ENCODE measurements at places on chromosomes 3 and 15. TPM values are rescaled to one million over a fixed set of nuclear protein-coding genes. Genes with fewer than 3 reads are reported as not detected.

- H3K4me3 ChIP-seq: no peak overlapping the region
- H3K4me1 ChIP-seq: no peaks in the 10 kb centered on the region
- no peak overlapping the region for H3K27ac ChIP-seq
- H3K36me3 ChIP-seq: no peaks in the 10 kb centered on the region
- H3K27me3 ChIP-seq: no peaks in the 10 kb centered on the region
- DNase-seq: no peak
These were observed 94.2 kb downstream of the TNIK start for GRCh38 chr3:171366043-171366442.

DNA sequence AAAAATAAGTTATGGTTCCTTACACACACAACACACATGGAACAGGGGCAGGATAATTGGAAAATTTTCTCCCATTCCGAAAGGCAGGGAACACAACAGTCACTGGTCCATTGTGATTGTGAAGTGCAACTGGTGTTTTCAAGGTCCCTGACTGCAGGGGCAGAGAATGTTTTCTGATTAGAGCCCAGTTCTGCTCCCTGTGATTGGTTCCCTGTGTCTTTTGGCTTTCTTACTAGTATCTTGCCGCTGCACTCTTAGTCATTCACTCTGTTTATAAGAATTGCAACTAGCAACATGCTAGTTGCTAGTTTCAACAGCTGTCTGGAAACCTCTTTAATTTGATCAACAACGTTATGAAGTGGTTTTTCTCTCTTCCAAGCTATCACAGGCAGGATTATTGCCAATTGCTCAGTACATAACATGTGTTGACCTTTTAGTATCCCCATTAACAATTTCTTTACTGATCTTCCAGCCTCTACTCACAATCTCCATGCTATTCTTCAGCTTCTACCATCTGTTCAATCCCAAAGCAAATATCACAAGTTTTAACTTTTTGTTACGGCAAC lies 177.5 kb downstream of the EPHA6 start:
- no peaks in the 10 kb centered on the region for H3K4me1 ChIP-seq

GRCh38 chr3:122635789-122636188 lies 44.9 kb upstream of the PARP14 start:
- no peaks in the 10 kb centered on the region for H3K4me1 ChIP-seq
- H3K27me3 ChIP-seq: no peaks in the 10 kb centered on the region
- no peaks in the 10 kb centered on the region for H3K36me3 ChIP-seq
- no peak overlapping the region for H3K4me3 ChIP-seq
- no peak for DNase-seq
- H3K27ac ChIP-seq: no peak overlapping the region

DNA sequence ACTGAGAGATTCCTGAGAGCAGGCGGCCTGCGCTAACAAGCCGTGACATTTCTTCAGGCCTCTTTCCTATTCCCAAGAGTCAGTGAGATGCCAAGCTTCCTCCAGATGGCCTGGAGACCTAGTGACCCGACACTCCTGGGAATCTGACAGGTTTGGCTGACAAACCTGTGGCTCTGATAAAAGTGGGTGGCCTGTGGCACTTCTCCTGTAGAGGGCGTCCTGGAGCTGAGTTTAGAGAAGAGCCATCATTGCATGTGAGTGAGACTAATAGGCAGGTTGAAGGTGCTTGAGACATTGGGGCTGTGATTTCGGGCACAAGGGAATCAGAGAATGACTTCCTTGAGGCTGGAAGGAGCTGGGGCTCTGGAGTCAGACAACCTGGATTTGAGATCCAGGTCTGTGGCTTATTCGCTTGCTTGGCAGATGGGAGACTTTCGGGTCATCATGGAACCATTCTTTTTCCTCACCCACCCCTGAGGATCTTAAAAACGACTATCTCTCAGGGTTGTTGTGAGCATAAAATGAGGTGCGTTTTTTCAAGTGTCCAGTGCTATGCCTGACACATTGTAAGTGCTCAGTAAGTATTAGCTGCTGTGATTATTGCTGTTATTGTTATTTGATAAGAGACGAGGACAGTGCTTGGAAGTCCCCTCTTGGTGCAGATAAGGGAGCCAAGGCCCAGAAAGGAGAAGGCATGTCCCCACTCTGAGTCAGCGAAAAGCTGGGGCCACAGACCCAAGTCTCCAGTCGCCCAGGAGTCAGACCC lies 77.2 kb downstream of the SCN10A start:
- H3K4me3 ChIP-seq: no peak overlapping the region
- no peaks in the 10 kb centered on the region for H3K27me3 ChIP-seq
- H3K27ac ChIP-seq: no peak overlapping the region
- DNase-seq: peak; percentile 62
- H3K36me3 ChIP-seq: no peaks in the 10 kb centered on the region

DNA sequence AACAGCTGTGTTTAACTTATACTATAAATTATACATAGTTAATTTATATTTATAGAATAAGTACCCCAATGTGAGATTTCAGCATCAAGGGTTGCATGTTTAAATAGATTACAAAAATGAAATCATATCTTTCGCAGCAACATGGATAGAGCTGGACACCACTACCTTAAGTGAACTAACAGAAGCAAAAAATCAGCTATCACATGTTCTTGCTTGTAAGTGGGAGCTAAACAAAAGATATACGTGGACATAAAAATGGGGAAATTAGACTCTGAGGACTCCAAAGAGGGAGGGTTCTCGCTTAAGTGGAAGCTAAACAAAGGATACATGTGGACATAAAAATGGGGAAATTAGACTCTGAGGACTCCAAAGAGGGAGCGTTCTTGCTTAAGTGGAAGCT lies 626.5 kb upstream of the DPPA4 start:
- no peaks in the 10 kb centered on the region for H3K27me3 ChIP-seq
- no peaks in the 10 kb centered on the region for H3K36me3 ChIP-seq
- H3K27ac ChIP-seq: no peak overlapping the region
- DNase-seq: no peak
- no peaks in the 10 kb centered on the region for H3K4me1 ChIP-seq
- no peak overlapping the region for H3K4me3 ChIP-seq

- H3K27ac ChIP-seq: no peak overlapping the region
- H3K36me3 ChIP-seq: no peaks in the 10 kb centered on the region
- no peak overlapping the region for H3K4me3 ChIP-seq
- peaks cover 18% of the 10 kb centered on the region for H3K4me1 ChIP-seq
- no peaks in the 10 kb centered on the region for H3K27me3 ChIP-seq
These were observed 552.4 kb upstream of the CCDC54 start for GRCh38 chr3:106824856-106825255.

The MST1R gene
- total RNA-seq: 8.7 TPM

DNA sequence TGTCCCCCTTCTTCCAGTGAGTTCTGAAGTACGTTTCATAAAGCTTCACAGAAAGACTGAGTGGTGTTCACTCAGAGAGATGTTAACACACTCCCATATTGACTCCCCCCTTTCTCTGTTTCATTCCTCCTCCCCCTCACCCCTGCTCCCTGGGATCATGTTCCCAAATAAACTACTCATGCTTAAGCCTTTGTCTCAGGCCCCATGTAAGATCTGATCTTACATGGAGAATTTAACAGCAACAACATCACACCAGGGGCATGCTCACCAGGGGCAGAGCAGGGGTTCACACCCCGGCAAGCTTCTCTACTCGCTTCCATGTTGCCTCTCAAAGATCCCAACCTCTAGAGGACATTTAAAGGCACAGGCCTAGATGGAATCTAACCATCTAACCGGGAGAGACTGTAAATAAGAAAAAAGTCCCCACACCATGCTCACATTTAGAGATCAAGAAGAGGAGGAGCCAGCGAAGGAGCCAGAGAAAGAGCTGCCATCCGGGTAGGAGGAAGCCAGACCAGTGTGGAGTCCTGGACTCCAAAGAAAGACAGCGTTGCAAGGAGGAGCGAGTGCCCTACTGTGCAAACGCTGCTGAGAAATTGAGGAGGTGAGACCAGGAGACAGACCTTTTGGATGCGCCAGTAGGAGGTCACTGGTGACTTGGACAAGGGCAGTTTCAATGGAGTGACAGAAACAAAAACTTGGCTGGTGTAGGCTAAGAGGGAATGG lies 21.4 kb upstream of the SRP14 start:
- H3K4me1 ChIP-seq: no peaks in the 10 kb centered on the region
- DNase-seq: no peak
- no peak overlapping the region for H3K27ac ChIP-seq
- H3K36me3 ChIP-seq: no peaks in the 10 kb centered on the region
- H3K27me3 ChIP-seq: no peaks in the 10 kb centered on the region

DNA sequence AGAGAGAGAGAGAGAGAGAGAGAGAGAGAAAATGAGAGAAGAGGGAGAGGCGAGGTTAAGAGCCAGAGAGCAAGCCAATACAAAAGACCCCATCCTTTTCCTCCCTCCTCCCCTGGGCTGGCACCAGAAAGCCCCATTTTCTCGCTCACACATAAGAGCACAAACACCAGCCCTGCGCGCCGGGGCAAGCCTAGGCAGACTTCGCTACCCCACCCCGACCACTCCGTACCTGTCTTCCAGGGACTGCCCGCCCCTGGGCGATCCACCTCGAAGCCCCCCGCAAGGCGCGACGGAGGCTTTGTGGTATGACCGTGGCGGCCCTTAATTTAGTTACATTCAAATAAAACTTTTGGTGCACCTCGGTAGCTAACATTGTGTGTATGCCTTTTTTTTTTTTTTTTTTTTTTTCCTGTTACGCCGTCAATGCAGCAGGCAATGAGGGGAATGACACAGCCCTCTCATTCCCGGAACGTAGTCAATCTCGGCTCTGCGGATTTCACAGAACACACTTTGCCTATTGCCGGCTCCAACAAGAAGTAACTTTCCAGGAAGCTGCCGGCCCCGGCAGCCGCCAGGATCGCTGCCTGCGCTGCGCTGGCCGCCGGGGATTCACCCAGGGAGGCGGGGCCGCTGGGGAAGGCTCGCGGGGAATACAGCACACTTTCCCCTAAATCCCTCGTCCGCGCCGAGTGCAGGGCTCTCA lies 7.7 kb downstream of the BCL6 start:
- H3K36me3 ChIP-seq: peaks cover under 1% of the 10 kb centered on the region
- DNase-seq: peak; percentile 85
- H3K4me1 ChIP-seq: peaks cover 29% of the 10 kb centered on the region
- no peaks in the 10 kb centered on the region for H3K27me3 ChIP-seq

DNA sequence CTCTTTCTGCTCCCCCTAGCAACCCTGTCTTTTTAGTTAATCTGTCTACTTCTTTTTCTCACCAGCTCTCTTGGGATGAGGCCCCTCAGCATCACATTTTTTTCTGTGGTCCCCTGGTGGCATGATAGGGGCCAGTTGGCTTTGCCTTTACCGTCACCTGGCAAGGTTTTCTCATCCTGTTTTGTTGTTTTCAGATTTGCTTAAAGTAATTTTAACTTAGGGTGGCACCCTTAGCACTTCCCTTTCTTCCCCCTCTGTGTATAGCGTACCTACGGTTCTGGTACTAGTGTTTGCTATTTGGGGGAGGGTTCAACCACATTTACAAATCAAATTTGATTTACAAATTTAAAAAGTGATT lies 35.6 kb downstream of the PDCD6IP start:
- H3K27ac ChIP-seq: no peak overlapping the region
- DNase-seq: no peak
- no peaks in the 10 kb centered on the region for H3K36me3 ChIP-seq
- no peak overlapping the region for H3K4me3 ChIP-seq
- no peaks in the 10 kb centered on the region for H3K4me1 ChIP-seq
- H3K27me3 ChIP-seq: no peaks in the 10 kb centered on the region

GRCh38 chr3:138429665-138430064 lies 4.8 kb upstream of the ESYT3 start:
- peaks cover 21% of the 10 kb centered on the region for H3K27me3 ChIP-seq
- DNase-seq: no peak
- no peaks in the 10 kb centered on the region for H3K4me1 ChIP-seq
- no peak overlapping the region for H3K4me3 ChIP-seq

All from hepatocyte (in vitro differentiated cells).